ENCODE measurements at places on chromosomes 12 and 14. TPM values are rescaled to one million over a fixed set of nuclear protein-coding genes. Genes with fewer than 3 reads are reported as not detected.

GRCh38 chr14:51925980-51926379, 63.4 kb upstream of the RTRAF start:
- H3K4me3 ChIP-seq: no peak overlapping the region
- no peaks in the 10 kb centered on the region for H3K36me3 ChIP-seq
- H3K27ac ChIP-seq: no peak overlapping the region
- no peaks in the 10 kb centered on the region for H3K4me1 ChIP-seq

- H3K4me3 ChIP-seq: peak overlapping the region; percentile 80
- H3K27ac ChIP-seq: peak overlapping the region; percentile 89
- DNase-seq: peak; percentile 58
- H3K27me3 ChIP-seq: no peaks in the 10 kb centered on the region
These were observed 106.1 kb downstream of the PRICKLE1 start for GRCh38 chr12:42483521-42483790.

- no peaks in the 10 kb centered on the region for H3K27me3 ChIP-seq
- H3K27ac ChIP-seq: no peak overlapping the region
- peaks cover 23% of the 10 kb centered on the region for H3K4me1 ChIP-seq
- H3K4me3 ChIP-seq: no peak overlapping the region
- no peaks in the 10 kb centered on the region for H3K36me3 ChIP-seq
- DNase-seq: no peak
These were observed 135.3 kb downstream of the AEBP2 start for GRCh38 chr12:19574601-19575000.

DNA sequence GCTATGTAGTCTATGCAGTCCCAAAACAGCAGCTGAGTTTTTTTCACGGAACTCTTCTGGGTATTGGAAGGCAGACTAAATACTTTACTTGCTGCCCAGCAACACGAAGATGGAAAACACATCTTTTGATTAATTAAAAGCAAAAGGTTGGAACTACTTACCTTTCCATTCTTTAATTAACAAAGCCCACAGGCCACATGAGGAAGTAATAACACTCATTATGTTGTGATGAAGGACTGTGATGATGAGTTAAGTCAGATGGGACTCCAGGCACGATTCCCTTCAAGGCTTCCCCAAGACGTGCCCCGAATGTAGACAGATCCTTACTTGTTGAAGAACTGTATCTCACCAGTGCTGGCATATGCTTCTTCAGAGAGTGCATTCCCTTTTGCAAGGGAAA, 129.0 kb downstream of the WIF1 start:
- H3K27ac ChIP-seq: no peak overlapping the region
- H3K4me1 ChIP-seq: no peaks in the 10 kb centered on the region
- DNase-seq: no peak
- no peaks in the 10 kb centered on the region for H3K27me3 ChIP-seq
- H3K4me3 ChIP-seq: no peak overlapping the region

Gene GNB3
- total RNA-seq: 12.4 TPM

- H3K4me3 ChIP-seq: no peak overlapping the region
- H3K27me3 ChIP-seq: no peaks in the 10 kb centered on the region
- no peaks in the 10 kb centered on the region for H3K4me1 ChIP-seq
- no peaks in the 10 kb centered on the region for H3K36me3 ChIP-seq
These were observed 239.0 kb downstream of the SLC16A7 start for GRCh38 chr12:59834659-59835474.

Gene OLR1
- total RNA-seq: not detected

Gene TSHR
- total RNA-seq: not detected

Gene PAPLN
- total RNA-seq: 1.6 TPM

- H3K4me1 ChIP-seq: peaks cover 3% of the 10 kb centered on the region
- H3K27me3 ChIP-seq: peaks cover 12% of the 10 kb centered on the region
- no peaks in the 10 kb centered on the region for H3K36me3 ChIP-seq
- no peak for DNase-seq
- no peak overlapping the region for H3K27ac ChIP-seq
These were observed 14.7 kb downstream of the TMEM30B start for GRCh38 chr14:61266436-61266835.

GRCh38 chr12:51082561-51083125, 753 bp downstream of the CSRNP2 start:
- no peaks in the 10 kb centered on the region for H3K36me3 ChIP-seq
- DNase-seq: no peak
- H3K27ac ChIP-seq: peak overlapping the region; percentile 92
- peaks cover 28% of the 10 kb centered on the region for H3K4me1 ChIP-seq
- peak overlapping the region; percentile 76 for H3K4me3 ChIP-seq
- H3K27me3 ChIP-seq: no peaks in the 10 kb centered on the region

DNA sequence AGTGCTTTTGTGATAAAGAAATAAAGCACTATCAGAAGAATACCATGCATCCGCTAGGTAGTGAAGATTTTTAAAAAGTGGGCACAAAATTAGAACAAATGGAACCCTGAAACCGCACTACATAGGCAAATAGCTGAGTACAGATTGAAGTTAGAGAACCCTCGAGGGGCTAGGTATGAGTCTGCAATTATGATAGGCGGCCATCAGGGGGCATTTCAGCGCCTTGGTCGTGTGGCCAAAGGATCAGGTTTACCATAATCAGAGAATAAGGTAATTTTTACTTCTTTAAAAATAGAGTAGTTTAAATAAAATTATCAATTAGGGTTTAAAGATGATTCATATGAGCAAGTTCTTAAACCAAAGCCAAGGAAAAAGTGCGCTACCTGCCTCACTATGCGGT, 129.8 kb downstream of the TMX1 start:
- DNase-seq: no peak
- H3K27ac ChIP-seq: peak overlapping the region; percentile 42
- peaks cover 4% of the 10 kb centered on the region for H3K4me1 ChIP-seq

Gene AP4S1
- 10.2 TPM for total RNA-seq

GRCh38 chr14:99229654-99230207, 42.3 kb downstream of the BCL11B start:
- DNase-seq: no peak
- H3K4me3 ChIP-seq: no peak overlapping the region
- H3K27me3 ChIP-seq: peaks cover 73% of the 10 kb centered on the region
- H3K4me1 ChIP-seq: no peaks in the 10 kb centered on the region
- H3K36me3 ChIP-seq: no peaks in the 10 kb centered on the region

- H3K27me3 ChIP-seq: no peaks in the 10 kb centered on the region
- H3K4me3 ChIP-seq: peak overlapping the region; percentile 54
- H3K36me3 ChIP-seq: peaks cover 17% of the 10 kb centered on the region
- peak overlapping the region; percentile 91 for H3K27ac ChIP-seq
These were observed 1.5 kb downstream of the L3HYPDH start for GRCh38 chr14:59482541-59483331.

GRCh38 chr12:4526923-4527546, 11.7 kb upstream of the RAD51AP1 start:
- no peak overlapping the region for H3K27ac ChIP-seq
- no peaks in the 10 kb centered on the region for H3K4me1 ChIP-seq
- no peaks in the 10 kb centered on the region for H3K36me3 ChIP-seq

Data from heart left ventricle (tissue), 16 donors.